Gastrocnemius medialis (tissue), 4 donors: ENCODE measurements at places on chromosomes 2 and 18.

DNA sequence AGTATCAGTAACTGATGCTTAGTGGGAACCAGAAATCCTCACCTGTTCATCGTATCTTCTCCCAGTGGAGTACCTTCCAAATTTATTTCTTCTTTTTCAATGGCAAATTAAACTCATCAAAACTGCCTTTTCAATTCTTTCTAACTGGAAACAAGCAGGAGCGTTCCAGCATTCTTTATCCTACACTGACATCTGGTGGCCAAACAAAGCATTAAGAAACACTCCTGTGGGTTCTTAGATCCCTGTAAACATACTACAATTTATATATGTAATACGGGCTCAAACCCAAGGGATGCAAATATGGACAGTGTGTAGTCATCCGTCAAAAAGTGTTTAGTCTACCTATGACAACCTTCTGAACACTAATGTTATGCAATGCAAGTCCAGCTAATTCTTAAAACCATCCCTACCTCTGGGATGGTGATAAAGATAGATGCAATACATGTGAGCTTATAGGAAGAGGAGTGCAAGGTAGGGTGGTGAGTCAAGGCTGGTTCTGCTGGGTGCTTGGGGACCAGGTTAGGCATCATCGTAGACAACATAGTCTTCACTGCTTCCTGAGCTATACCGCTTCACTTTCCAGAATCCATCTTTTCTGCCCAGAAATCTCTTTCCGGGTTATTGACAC lies 375.0 kb downstream of the CTNNA2 start:
- DNase-seq = no peak

DNA sequence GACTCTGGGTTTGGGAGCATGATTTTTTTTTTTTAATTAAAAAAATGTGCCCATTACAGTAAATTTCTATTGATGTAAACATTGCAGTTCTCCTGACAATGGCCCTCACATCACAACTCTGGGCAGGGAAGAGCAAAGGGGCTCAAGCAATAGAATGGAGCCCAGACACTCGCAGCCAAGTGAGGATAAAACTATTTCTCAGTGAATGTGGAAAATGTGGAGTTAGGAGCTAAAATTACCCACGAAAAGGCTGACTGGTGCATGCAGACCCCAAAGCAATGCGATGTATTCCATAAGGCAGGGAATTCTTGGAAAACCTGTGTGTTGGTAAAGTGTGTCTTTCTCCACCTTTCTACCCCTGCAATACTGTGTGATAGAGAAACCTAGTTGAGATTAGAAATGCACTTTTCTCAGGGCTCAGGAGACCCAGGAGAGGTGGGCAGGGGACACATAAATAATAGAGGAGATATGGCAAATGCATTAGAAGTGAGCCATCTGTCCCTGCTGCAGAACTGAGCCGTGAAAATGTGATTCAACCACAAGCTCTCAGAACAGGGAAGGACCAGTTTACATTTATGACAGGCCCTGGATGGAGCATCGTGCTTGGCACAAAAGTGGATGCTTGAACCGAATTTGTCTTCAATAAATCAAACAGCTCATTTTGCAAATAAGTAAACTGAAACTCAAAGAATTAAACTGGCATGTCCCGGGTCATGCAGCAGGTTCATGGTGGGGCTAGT lies 100.1 kb downstream of the MYCN start:
- DNase-seq = no peak

DNA sequence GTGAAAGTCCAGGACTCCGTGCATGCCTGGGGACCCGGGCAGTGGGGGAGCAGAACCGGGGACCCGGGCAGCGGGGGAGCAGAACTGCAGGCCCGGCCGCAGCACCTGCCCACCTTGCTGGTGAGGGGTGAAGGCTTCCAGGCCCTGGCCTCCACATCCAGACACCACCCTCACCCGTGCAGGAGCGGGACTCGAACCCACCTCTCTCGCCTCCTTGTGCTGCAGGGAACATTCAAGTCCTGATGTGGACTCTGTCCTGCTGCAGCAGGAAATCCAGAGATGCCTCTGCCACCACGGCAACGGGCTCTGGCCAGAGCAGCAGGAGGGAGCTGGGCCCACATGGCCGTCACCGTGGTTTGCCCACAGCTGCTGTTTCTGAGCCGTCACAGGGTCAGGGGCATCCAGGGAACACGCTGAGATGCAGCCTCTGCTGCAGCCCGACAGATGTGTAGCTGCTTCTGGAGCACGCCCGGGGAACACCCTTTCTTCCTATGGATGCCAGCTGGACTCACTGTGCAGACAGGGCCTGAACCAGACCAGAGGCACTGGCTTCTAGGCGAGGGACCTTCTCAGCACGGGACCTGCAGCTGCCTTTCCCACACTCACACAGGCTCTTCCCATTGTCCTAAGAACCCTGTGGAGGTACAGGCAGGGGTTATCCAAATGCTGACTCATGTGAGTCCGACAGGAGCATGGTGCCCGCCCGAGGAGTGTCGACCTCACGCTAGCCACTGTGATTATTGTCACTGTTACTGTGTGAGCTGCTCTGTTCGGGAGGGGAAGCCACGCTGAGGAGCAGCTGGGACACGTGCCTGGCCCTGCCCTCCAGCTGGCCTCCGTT lies 89.2 kb upstream of the CTDP1 start:
- no peak for DNase-seq

GRCh38 chr2:128446874-128447537 lies 128.3 kb upstream of the HS6ST1 start:
- no peak for DNase-seq
